ENCODE measurements at places on chromosomes 3 and 15.

GRCh38 chr3:8891774-8892173 lies 71.5 kb downstream of the RAD18 start:
- ATAC-seq = peak; percentile 59

GRCh38 chr15:47582233-47582632 lies 135.1 kb upstream of the SEMA6D start:
- ATAC-seq = no peak

DNA sequence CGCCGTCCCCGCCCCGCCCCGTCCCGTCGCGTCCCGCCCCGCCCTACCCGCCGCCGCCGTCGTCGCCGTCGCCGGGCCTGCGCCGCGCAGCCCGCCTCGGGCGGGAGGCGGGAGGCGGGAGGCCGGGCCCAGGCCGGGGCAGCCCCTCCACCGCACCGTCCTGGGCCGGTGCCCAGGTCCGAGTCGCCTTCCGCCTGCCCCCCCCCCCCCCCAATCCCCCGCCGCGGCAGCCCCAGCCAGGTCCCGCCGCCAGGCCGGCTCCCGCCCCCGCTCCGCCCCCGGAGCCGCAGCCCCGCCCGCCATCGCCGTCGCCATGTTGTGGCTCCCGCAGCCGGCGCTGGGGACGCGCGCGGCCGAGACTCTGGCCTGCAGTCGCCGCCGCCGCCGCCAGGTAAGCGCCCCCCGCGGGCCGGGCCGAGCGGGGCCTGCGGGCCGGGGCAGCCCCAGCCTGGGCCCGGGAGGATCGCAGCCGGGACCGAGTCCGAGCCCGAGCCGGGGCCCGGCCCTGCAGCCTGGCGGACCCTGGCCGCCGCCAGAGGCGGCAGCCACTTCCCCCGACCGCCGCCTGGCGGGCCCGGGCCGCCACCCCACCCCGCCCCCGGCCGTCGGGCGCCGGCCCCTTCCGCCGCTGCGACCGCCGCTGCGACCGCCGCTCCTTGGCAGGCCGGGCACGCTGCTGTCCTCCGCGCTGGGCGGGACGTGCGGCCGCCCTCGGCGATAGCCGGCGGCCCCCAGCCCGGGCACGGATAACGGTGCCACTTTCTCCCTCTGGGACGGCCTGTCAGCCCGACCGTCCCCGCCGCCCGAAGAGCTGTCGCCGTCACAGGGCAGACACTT lies at the start of gene ZNF592:
Gene ZNF592 (plus strand): TSS at position 319 of the 837 bp plus-strand sequence. CDS start 34,084 bp downstream, outside the sequence.
- ATAC-seq = peak; percentile 62

- no peak for ATAC-seq
Measured at GRCh38 chr15:39721893-39722292, 60.7 kb downstream of the FSIP1 start.

DNA sequence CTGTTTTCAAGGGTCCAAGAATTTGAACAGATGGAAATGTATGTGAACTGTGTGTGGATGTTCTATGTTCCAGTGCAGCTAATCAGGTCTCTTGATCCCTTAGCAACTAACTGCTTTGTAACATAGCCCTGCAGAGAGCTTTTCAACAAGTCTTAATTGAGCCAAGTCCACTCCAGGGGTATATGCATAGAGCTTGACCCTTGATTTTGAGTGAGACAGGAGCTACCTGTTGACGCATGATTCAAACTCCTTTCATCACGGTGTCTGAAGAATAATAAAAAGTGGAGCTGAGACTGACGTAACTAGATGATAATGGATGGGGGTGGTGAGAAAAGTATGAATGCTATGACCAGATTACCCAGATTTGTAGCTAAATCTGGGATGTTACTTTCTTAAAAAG lies 93.3 kb upstream of the CCDC54 start:
- no peak for ATAC-seq

DNA sequence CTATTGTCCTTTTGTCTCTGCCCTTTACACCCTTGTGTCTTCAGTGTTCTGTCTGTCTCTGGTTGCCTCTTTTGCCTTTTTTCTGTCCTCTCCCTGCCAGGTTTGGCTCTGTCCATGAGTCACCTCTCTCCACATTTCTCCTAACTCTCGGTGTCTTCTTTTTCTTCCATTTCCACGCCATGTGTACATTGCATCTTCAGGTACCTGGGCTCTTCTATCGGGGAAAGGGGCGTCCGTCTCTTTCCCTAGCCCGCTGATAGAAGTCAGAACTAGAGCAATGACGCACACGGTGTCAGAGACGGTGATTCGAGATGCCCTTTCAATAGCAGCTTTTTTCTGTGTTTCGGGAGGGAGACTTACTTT lies 641 bp downstream of the OPA1 start:
- ATAC-seq = peak; percentile 33

GRCh38 chr15:87761736-87762509 lies 494.6 kb downstream of the NTRK3 start:
- ATAC-seq = no peak

- ATAC-seq = no peak
Measured at GRCh38 chr3:22620498-22620897, 582.6 kb upstream of the UBE2E2 start.

- ATAC-seq = no peak
Measured at GRCh38 chr3:139676632-139677387, 962 bp downstream of the NMNAT3 start.

GRCh38 chr3:71504250-71505036 lies 79.1 kb downstream of the FOXP1 start:
- peak; percentile 93 for ATAC-seq

- peak; percentile 75 for ATAC-seq
Measured at GRCh38 chr3:42701371-42702065, 1.1 kb downstream of the HHATL start.

GRCh38 chr3:173744895-173745294 lies 347.4 kb downstream of the NLGN1 start:
- ATAC-seq = no peak

- ATAC-seq = no peak
Measured at GRCh38 chr3:157134620-157135191, 25.2 kb downstream of the CCNL1 start.

- ATAC-seq = peak; percentile 77
Measured at GRCh38 chr3:109702252-109702651, 364.9 kb upstream of the DPPA4 start.

GRCh38 chr3:34073961-34074360 lies 275.5 kb downstream of the PDCD6IP start:
- ATAC-seq = no peak
